Activated CD8-positive, alpha-beta memory T cell treated with anti-CD3 and anti-CD28 coated beads for 4 hours (primary cell): ENCODE measurements at places on chromosomes 11 and 22.

DNA sequence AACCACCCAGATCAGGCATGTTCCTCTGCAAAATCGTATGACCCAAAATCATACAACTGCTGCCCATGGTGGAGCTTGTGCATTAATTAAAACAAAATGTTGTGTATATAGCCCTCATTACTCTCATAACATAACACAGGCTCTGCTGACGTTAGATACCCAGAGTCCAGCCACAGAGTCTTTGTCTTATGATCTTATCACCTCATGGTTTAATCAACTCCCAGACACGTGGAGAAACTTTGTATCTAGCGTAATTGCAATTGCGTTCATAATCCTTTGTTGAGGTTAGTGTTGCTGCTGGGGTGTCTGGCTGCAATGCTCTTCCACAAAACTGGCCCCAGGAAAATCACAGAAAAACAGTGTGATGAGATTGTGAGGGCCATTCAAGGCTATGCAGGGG lies 5.0 kb upstream of the APOL1 start:
- no peak for DNase-seq

GRCh38 chr22:48937032-48937639 lies 890.5 kb downstream of the BRD1 start:
- no peak for DNase-seq

GRCh38 chr22:50738649-50739227 lies 734 bp downstream of the ACR start:
- no peak for DNase-seq

GRCh38 chr11:46162700-46163099 lies 41.4 kb upstream of the PHF21A start:
- DNase-seq, result no peak

GRCh38 chr11:36620246-36620645 lies 22.2 kb upstream of the RAG2 start:
- DNase-seq, result no peak

- no peak for DNase-seq
Observed at GRCh38 chr11:16813126-16813525, 74.7 kb downstream of the C11orf58 start.

GRCh38 chr11:128331317-128331716 lies 256.0 kb downstream of the ETS1 start:
- DNase-seq, result no peak

DNA sequence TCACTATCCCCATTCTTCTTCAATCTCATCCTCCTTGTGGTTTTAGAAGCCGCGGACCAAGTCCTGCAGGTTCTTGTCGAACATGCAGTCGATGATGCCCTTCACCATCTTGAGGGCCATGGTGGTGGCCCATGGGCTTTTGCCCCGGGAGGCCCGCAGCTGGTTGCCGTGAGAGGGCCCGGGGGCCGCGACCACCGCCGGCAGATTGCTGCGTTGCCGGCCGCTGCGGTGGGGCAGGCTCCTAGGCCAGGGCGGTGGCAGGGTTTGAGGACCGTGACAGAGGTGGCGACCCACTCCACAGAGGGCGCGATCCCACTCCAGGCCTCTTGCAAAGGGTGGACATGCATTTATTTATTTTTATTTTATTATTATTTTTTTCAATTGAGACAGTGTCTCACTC lies 67.0 kb downstream of the APOL5 start:
- DNase-seq, result no peak

- no peak for DNase-seq
Observed at GRCh38 chr22:43849731-43850130, 12.6 kb downstream of the SULT4A1 start.
